ENCODE measurements at places on chromosomes 3 and 15.

- no peak for DNase-seq
These were observed 765.3 kb downstream of the TBL1XR1 start for GRCh38 chr3:176431991-176432390.

DNA sequence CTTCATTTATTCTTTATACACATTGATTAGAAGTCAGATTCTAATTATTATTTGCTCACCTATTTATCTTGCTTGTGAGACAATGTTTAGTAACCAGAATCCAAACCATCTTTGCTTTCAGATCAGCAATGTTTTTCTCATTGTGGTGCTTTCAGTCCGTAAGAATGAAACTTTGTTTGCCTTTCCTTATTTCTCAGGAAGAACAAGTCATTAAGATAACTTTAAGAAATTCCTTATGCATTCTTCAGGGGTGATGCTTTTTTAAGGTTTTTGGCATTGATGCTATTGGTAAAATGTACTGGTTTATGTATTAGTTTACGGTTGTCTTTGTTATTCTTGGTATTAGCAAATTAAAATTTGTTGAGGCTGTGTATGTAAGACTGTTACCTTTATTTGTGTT, 120.8 kb upstream of the POU1F1 start:
- DNase-seq = no peak

DNA sequence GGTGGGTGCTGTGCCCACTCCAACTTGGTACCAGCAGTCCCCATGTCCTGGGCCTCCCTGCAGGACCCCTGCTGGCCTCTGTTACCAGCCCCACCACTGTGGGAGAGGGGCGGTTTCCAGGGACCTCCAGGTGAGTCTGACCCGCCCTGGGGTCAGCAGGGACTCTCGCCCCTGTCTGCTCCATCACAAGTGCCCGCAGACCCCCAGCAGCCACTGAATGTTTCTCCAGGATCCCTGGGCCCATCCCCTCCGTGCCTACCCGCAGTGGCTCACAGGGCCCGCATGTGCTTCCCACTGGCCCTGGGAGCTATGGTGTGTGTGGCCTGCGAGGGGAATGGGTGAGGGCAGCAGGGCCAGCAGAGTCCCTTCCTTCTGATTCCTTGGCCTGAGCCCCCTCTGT, 9.9 kb upstream of the RHO start:
- DNase-seq = no peak

DNA sequence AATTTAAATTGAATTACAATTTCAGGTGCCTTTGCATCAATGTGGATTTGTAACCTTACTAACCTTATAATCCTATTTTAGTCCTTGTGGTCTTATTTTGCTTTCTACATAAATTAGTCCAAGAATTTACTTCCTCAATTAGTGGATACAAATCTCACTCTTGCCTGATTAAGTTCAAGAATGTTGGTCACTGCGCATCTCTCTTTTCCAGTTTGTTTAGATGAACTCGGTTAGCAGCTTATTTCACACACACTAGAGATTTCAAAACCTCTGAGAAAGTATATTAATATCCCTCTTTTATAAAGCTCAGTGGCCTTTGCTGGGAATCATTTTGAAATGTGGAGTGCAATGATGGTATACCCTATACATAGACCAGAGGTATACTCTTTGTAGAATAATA, 243.4 kb downstream of the DTWD1 start:
- DNase-seq = no peak

- DNase-seq = peak; percentile 31
These were observed 93.1 kb downstream of the GMPS start for GRCh38 chr3:155963570-155963969.

- peak; percentile 98 for DNase-seq
These were observed 13.6 kb upstream of the LACTB start for GRCh38 chr15:63107895-63108546.

GRCh38 chr3:52649461-52650210, 36.1 kb downstream of the PBRM1 start:
- no peak for DNase-seq

DNA sequence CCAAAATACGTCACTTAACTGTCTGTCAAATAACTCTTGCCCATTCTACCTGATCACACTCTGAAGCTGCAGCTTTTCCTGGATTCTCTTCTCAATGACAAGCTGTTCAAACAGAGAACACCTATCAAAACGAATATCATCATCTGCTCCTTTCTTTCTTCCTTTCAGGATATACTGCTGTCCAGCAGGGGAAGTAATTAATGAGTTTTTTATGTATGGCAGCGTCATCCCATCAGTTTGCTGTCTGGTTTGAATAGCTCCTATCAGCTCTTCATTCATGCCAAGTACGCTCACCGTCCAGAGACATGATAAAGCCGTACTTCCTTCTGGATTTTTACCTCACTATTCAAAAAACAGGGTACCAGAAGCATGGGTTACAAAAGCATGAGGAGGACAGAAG, at the start of gene CHRM5:
TSS of gene CHRM5 (plus strand) at position 274 of the 400 bp plus-strand sequence. CDS start 94,221 bp downstream, outside the sequence.
- no peak for DNase-seq

GRCh38 chr3:169863458-169863899, 6.3 kb downstream of the LRRC31 start:
- DNase-seq = peak; percentile 78

GRCh38 chr15:70172124-70172523, 74.4 kb upstream of the TLE3 start:
- DNase-seq = no peak

- DNase-seq = peak; percentile 75
These were observed 74.1 kb upstream of the POMGNT2 start for GRCh38 chr3:43180027-43180426.

GRCh38 chr3:176930942-176931341, 266.3 kb downstream of the TBL1XR1 start:
- no peak for DNase-seq

DNA sequence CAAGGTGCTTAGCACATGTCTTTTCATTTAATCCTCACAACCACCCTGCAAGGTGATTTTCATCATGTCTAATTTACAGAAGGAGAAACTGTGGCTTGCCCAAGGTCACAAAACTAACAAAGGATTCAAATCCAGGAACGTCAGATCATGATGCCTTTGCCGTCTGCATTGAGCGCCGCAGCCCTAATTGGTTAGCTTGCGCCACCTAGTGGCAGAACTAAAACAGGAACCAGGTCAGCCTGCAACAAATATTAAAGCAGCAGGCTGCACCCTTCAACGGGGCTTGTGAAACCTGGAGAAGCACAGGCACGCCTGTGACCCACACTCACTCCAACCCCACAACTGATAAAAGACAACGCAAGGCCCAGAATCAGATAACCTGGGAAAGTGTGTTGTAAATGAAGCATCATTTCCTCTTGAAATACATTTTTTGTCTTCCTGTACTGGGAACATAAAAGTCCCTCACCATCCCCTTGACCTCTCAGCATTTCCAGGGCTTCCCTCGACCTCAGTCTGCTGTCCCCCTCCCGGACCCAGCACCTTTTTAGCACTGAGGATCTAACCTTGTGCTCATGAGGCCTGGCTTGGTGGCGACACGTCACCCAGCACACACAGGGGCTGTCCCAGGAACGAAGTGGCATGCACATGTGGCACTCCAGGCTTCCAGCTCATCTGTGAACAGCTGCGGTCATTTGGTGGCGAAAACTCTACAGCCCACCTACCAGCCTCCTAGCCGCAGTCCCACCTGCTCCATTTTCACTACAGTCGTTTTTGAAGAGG, 17.3 kb downstream of the DPH3 start:
- peak; percentile 66 for DNase-seq

DNA sequence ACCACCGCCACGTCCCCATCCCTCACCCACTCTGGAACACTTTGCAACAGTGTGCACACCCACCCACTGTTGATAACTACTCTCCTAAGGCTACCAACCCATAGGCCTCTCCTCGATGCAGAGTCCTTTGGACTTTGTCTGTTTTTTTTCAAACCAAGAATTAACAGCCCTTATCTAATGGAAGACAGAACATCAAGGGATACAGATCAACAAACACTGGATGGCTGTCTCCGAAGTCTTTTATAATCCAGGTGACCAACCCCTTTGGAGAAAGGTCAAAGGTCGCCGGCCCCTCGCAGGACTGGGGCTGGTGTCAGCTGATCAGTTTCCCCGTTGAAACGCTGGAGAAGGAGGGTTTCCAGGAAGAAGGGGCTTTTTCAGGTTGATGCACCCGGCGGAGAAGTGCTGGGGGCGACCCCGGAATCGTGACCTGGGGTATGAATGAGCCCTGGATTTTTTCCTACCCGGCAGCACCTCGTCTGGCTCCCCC, 532 bp downstream of the B4GALT4 start:
- peak; percentile 42 for DNase-seq

GRCh38 chr15:37102305-37103162, 2.2 kb upstream of the MEIS2 start:
- DNase-seq = no peak

DNA sequence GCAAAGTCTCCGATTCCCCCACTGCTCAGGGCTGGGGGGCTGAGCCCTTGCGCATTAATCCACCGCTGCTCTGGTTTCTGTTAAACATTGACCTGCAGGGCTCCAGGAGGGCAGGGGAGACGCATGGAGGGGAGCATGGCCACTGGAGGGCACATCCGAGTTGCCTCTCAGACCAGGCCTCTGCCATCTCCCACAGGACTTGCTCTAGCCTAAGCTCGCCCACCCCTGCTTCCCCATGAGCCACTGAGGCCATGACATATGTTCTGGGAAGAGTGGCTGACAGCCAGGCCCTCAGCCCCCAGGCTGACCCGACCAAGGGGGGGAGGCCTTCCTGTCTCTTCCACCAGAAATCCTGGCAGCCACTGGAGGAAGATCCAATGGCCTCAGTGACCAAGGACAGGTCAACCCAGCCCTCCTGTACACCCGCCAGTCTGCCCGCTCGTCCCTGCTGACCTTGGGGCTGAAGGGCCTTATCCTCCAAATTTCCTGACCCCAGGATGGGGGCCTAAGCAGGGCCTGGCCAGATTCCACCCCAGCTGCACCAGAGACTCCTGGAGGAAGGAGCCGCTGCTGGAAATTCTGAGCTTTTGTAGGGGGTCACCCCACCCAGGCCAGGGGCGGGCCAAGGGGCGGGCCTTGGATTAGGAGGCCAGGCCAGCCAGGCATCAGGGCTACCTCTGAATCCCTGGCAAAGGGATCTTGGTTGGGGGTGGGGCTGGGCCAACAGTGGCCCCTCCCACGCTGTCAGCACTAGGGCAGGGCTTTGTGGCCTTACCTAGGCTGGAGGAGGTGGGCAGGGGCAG, at the start of gene HYAL1:
TSS of gene HYAL1 (minus strand) at position 562 of the 803 bp plus-strand sequence. CDS start 618 bp downstream, outside the sequence.
- peak; percentile 74 for DNase-seq

DNA sequence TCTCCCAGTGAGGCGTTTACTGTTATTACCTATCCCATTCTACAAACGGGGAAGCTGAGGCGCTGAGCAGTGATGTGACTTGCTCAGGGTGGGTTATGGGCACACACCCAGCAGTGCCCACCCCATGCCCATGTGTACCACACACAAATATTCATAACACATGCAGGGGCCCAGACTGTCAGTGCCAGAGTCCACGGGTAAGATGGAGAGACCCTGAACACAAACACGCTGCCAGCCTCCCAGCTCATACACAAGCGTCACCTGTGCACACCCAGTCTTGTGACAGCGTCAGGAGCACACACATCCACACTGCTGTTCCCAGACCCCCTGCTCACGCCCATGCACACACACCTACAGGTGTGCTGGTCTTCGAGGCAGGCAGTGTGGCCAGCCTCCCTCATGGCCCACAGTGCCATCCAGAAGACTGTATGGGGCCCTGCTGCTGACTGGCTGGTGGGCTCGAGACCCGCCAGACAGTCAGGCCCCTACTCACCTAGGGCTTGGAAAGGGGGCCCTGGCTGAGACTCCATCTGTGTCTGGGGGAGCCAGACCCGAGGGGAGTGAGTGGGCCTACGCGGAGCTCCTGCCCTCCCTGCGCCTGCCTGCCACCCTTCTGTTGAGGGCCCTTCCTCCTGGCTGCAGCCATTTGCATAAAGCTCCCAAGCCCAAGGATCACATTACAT, 39.4 kb downstream of the DNAJB8 start:
- DNase-seq = no peak

DNA sequence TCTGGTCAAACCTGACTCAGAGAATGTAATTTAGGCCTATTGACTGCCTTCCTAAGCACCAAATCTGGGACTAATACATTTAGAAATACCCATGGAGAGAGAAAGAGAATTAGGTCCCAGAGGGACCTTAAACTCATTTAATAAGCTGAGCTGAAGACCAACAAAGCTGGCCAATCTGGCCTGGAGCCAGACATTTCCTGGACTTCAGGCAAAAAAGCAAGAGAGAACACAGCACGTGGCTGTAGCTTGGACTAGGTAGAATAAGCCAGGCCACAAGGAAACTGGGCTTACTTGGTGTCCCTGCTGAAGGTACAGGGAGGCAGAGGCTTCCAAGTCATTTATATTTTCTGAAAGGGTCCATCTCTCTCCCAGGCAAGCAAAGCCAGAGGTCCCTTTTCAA, 88.1 kb downstream of the RTP4 start:
- DNase-seq = peak; percentile 71

DNA sequence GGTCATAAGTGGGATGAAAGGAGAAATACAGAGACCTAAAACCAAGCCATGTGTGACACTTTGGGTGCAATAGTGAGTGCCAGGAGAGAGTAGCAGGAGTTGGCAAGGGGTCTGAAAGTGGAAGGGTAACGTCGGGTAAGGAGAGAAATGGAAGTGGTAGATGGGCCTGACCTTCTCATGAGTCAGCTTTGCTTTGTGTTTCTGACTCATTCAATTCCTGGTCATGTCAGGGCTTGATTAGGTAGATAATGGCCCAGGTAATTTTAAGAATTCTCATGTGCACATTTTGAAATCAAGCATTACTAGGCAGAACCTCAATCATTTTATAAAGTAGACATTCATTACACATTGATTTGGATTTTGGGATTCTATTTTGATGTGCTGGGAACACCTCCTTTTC, 262.5 kb downstream of the SOX2 start:
- DNase-seq = peak; percentile 68
